ENCODE measurements at places on chromosomes 16 and 17.

- no peak for DNase-seq
Observed at GRCh38 chr16:9970244-9970643, 212.0 kb downstream of the GRIN2A start.

DNA sequence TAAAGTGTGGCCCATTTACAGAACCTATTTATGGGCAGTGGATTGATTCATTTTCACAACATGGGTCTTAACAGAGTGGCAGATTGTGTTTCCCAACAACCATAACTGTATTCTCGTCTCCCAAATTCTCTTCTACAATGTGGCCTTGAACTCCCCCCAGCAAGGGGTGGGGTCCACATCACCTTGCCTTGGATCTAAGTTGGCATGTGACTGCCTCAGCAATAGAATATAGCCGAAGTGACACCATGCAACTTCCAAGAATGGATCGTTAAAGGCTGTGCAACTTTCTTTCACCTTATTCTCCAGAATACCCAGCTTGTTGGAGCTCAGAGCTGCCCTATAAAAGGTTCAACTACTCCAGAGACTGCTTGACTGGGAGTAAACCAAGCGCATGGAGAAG lies 72.0 kb upstream of the CDH5 start:
- no peak for DNase-seq

DNA sequence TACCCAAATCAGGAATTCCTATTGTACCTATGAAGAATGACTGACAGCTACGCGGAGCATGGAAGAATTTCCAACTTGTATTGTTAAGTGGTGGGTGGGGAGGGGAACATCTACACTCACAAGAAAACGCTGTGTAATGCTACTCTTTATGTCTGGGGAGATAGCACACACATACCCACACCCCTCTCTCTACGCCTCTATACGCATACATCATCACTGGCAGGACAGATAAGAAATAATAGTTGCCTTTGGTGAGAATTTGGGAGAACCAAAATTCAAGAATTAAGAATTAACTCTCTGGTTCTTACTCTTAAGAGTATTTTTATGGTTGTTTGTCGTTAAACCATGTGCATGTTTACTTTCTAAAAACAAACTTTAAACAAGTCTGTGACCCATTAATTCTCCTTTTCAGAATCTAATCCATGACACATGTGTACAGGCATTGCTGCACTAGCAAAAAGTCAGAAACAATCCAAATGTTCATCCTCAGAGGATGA lies 33.9 kb downstream of the CREBBP start:
- DNase-seq = no peak

DNA sequence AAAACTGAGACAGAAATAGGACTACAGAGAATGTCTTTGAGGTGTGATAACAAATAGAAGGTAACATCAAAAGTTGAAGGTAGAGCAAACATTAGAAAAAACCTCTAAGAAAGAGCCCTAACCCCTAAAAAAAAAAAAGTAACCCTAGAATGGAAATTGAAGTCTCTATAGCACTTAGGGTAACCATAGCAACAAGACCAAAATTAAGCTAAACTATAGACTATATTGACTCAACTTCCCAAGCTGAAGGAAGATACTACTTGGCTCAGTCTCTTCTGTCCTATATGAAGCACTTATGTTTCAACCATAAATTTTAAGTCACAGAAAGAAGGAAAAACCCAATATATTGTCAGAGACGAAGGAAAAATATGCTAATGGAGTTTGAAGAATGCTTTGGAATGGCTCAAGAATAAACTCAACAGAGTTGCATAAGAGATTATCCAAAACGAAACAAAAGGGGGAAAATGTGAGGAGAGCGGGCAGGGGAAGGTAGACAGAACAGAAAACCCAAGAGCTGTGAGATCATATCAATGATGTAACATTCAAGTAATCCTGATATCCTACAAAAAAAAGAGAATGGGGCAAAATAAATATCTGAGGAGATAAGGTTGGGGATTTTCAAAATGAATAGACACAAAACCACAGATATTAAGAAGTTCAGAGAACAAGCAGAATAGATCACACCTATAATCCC lies 88.4 kb downstream of the USP32 start:
- no peak for DNase-seq

DNA sequence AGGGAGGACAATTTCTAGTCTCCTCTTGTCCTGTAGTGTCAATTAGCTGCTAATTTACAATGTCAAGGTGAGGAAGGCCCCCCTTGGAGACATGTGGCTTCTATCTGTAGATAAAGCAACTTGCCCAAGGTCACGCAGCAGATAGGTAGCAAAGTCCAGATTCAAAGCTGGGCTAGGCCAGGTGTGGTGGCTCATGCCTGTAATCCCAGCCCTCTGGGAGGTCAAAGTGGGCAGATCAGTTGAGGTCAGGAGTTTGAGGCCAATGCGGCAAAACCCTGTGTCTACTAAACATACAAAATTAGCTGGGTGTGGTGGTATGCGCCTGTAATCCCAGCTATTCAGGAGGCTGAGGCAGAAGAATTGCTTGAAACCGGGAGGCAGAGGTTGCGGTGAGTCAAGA lies 11.1 kb downstream of the TRPV3 start:
- no peak for DNase-seq

DNA sequence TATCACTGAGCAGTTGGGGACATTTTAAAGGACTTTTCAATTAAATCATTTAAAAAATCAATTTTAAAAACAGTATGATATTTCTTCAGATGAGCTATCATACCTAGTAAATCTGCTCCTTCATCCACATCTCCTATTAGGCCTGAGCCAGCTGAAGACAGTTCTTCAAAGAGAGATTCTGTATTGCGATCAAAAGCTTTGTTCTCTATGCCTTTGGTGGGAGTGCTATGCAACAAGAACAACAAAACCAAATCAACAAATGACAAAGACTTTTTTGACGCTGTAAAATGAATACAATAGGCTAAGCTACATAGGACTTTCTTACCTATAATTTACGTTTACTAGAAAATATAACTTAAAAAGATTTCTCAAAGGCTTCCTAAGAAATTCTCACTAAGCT lies 106.5 kb downstream of the SPAG9 start:
- DNase-seq = no peak

GRCh38 chr17:10018461-10018891 lies 113.4 kb upstream of the RCVRN start:
- DNase-seq = no peak

DNA sequence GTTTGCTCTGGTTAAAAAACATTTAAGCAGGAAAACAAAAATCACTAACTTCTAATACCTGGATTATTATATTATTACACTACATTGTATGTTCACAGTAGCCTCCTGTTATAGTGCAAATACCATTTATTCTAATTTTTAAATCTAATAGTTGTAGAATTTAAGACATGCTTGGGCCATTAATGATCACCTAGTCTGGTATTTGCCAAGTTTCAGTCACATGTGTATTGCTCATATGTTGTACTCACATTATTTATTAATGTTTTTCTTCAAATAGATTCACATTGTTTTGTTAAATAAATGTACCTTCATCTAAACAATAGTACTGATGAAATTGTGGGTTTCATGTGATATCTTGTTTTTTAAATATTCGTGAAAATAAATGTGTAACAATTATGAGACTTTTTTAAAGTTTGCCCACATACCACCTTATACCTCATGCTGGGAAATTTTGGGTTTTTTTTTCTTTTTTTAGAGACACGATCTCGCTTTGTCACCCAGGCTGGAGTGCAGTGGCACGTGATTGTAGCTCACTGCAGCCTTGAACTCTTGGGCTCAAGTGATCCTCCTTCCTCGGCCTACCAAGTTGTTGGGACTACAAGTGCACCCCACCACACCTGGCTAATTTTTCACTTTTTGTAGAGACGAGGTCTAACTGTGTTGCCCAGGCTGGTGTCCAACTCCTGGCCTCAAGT lies 5.9 kb downstream of the ZNF771 start:
- DNase-seq = no peak

- DNase-seq = no peak
Observed at GRCh38 chr17:50834429-50835300, 721 bp upstream of the WFIKKN2 start.

DNA sequence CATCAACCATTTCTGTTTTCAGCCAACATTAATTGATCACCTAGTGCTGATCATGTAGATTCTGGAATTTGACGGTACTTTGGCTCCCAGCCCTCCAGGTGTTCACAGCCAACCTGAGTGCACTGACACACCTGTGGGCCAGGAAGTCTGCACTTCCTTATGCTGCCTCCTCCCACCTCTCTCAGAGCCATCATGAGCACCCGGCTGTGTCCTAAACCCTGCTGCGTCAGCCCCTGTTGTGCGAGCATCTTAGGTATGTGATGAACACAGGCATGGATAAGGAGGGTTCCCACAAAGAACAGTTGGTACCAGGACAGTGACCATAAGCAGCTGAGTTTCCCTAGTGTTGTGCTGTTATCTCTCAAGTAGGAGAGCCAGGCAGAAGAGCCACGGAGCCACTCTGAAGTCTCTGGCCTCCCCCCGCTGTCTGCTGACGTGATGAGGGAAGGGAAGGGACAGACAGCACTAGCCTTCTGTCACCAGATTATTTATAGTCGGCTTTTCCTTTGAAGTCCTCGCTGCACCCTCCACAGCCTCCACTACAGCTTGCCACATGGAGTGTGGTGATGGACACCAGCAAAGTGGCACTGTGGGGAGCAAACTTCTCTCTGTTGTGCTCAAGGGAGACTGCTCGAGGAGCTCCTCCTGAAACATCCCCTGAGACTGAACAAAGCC lies 162.8 kb upstream of the ANKFN1 start:
- no peak for DNase-seq

DNA sequence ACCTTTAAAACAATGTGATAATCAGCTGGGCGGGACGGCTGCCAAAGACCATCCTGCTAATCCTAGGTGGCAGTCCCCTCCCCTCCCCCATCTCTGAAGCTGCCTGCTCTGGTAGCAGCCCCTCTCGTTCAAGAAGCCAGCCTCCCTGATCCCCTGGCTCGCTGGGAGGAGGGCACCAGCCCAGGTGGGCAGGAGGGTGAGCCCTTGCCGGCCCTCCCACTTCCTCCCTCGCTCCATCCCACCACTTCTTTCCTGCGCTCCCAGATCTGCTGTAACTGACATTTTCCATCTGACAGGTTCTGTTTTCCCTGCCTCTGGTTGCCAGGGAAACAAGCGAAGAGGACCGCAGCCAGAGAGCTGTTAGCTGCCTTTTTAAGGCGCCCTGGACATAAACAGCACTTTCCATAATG lies 155.7 kb upstream of the TNRC6C start:
- DNase-seq = peak; percentile 15

GRCh38 chr17:58811290-58811689 lies 55.6 kb downstream of the PPM1E start:
- DNase-seq = no peak

DNA sequence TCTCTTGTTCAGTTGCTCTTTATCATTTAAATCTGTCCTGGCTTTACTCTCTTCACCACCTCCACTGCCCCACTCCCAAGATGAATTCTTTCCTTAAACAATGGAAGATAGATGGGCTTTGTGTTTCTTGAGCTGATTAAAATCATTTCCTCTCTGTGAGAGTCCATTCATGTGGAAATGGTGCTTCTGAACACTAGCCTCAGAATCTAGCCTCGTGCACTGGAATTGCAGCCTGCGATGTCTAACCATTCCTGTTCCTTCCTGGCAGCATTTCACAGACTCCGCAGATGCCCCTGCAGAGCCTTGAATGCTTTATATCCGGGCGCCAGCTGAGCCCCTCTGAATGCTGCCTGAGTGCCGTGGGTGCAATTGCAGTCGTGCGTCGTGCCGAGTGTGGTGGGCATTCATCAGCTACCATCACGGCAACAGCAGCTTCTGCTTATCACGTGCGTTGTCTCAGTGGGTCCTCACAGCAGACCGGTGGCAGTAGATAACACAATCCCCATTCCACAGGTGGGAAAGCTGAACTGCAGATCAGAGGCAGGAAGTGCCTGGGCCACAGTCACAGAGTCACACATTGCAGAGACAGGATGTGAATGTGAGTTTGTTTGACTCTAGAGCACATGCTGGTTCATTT lies 172.8 kb upstream of the WSCD1 start:
- no peak for DNase-seq

GRCh38 chr16:86727632-86728031 lies 149.3 kb downstream of the FOXL1 start:
- no peak for DNase-seq

GRCh38 chr17:81341516-81342268 lies 46.6 kb upstream of the SLC38A10 start:
- DNase-seq = no peak

GRCh38 chr16:57413301-57413730 lies 8.7 kb downstream of the CCL17 start:
- no peak for DNase-seq

DNA sequence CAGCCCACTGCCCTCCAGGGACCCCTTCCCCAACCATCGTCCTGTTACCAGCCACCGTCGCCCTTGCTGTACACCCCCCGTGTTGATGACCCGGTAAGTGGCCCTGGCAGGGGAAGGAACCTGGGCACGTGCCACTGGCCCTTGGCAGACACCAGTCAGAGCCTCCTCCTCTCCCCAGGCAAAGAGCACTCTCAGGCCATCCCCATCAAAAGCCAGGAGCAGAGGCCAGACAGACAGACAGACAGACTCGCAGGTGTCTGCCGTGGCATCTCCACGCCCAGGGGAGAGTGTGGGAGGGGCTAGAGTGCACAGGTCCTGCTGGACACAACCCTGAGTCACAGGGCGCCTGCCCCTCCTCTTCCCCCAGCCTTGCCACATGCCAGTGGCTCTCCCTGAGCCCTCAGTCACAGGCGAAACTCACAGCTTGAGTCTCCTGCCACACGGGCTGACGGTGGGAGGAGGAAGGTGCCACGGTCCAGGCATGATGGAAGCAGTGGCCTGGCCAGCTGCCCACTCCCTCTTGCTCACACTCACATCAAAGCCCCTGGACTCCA lies 7.8 kb downstream of the CLCN7 start:
- no peak for DNase-seq

GRCh38 chr17:28470266-28470913 lies 3.1 kb upstream of the SLC13A2 start:
- DNase-seq = no peak

- DNase-seq = no peak
Observed at GRCh38 chr16:29011112-29011511, 26.3 kb downstream of the LAT start.

GRCh38 chr16:47966325-47966724 lies 189.5 kb downstream of the ABCC12 start:
- no peak for DNase-seq

DNA sequence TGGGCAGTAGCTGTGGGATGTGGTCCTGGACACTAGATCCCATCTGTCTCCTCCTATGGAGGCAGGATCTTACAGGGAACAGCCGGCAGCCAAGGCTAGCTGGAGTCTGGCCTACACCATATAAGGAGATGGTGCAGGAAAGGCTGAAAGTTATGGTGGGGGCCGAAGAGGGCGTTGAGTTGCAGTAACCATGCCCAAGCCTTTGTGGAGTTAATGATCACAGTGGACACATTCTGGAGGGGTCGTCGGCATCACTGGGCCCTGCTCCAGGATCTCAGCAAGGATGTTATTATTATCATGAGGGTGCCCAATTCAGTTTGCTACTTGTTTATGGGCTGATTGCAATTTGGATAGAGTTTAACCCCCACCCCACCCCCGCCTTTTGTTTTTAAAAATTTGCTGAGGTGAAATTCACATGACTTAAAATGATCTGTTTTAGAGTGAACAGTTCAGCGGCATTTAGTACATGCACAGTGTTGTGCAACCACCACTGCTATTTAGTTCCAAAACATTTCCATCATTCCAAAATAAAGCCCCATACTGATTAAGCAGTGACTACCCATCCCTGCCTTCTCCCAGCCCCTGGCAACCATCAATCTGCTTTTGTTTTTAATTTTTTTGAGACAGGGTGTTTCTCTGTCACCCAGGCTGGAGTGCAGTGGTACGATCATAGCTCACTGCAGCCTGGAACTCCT lies 184.3 kb upstream of the CACNG3 start:
- no peak for DNase-seq

GRCh38 chr17:6830383-6830986 lies 1.0 kb downstream of the TEKT1 start:
- DNase-seq = no peak

GRCh38 chr17:35510052-35510451 lies 27.4 kb downstream of the SLFN12L start:
- no peak for DNase-seq

Measured in substantia nigra (tissue), 51 donors.